Activated CD8-positive, alpha-beta memory T cell treated with anti-CD3 and anti-CD28 coated beads, Interleukin-2, amount 10 ng/mL, durations not matched to agents 7 days and 5 days (primary cell): ENCODE measurements at places on chromosomes 1 and 21.

- DNase-seq, result no peak
These were observed 226.5 kb downstream of the PTPRC start for GRCh38 chr1:198865319-198865718.

- DNase-seq, result no peak
These were observed 6.3 kb upstream of the TMEM39B start for GRCh38 chr1:32066489-32066873.

- no peak for DNase-seq
These were observed 428.7 kb upstream of the LRRC7 start for GRCh38 chr1:69139007-69139406.

- DNase-seq, result no peak
These were observed 345.0 kb downstream of the DISC1 start for GRCh38 chr1:231971397-231972110.

GRCh38 chr1:210358626-210359025 lies 29.9 kb downstream of the HHAT start:
- no peak for DNase-seq

DNA sequence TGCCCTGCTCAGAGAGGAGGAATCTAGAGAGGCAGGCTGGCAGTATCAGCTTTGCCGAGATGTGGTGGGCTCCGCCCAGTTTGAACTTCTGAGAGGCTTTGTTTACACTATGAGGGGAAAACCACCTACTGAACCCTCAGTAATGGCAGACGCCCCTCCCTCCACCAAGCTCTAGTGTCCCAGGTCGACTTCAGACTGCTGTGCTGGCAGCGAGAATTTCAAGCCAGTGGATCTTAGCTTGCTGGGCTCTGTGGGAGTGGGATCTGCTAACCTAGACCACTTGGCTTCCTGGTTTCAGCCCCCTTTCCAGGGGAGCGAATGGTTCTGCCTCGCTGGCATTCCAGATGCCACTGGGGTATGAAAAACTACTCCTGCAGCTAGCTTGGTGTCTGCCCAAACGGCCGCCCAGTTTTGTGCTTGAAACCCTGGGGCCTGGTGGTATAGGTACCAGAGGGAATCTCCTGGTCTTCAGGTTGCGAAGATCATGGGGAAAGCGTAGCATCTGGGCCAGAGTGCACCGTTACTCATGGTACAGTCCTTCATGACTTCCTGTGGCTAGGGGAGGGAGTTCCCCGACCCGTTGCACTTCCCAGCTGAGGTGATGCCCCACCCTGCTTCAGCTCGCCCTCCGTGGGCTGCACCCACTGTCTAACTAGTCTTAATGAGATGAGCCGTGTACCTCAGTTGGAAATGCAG lies 43.6 kb downstream of the C21orf91 start:
- DNase-seq, result peak; percentile 84

- DNase-seq, result no peak
These were observed 46.8 kb downstream of the COL18A1 start for GRCh38 chr21:45451771-45452182.

DNA sequence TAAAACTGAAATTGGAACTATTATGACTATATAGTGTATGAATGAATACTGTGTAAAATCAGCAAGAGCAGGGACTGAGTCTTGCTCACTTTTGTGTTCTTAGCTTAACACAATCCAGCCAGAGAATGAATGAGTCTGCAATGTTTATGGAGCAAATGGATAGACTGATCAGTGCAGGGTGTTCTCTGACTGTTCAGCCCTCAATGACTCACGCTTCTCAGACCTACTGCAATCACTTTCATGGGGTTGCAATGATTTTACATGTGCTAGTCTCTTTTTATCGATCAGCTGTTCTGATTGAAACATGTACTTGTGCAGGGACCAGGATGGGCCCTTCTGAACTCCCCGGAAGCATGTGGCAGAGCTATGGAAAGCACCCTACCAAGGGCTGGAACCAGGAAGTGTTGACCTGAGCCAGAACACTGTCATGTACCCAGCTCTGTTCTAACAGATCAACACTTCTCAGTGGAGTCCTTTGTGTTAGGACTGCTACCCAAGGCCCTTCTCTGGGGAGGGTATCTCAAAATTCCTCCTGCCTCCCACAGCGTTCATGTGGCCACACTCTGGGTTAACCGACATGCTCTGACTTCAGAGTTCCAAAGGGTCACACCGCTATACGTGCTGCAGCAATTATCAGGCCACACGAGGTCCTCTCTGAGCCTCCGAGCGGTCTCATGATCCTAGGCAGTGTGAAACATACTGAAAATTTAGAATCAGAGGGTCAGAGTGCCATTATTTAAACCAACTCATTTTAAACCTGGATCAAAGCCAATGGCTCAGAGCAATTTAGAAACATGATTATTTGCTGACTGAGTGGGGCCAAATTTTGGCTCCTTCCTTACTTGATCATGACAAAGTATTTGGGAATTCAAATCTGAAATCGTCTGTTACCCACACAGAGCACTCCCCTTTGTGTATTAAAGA lies 35.2 kb downstream of the GRIK1 start:
- no peak for DNase-seq

DNA sequence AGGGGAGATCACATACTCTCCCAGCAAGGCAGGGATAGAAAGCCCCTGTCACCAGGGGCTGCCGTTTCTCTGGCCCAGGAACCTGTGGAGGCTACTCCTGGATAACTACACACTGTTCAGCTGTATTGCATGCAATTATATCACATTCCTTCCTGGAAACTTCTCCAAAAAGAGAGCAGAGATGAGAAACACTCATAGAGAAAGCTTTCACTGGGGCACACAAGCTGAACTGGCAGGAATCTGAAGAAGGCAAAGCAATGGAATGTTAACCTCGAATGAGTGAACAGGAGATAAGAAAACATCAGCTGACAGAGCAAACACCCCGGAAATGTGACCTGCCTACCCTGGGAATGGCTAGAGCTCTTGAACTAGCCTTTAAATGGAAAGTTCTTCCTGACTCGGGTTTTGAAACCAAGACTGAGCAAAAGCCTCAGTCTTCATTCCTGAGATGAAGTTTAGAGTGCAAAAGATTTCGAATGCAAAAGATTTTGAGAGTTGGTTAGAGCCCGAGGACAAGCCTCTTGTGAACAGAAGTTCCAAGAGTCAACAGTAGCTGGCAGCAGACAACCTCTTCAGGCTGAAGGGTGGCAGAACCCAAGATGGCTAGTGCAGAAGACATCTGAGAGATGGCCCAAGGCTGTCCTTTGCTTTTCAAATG lies 32.3 kb downstream of the CCN1 start:
- DNase-seq, result no peak

DNA sequence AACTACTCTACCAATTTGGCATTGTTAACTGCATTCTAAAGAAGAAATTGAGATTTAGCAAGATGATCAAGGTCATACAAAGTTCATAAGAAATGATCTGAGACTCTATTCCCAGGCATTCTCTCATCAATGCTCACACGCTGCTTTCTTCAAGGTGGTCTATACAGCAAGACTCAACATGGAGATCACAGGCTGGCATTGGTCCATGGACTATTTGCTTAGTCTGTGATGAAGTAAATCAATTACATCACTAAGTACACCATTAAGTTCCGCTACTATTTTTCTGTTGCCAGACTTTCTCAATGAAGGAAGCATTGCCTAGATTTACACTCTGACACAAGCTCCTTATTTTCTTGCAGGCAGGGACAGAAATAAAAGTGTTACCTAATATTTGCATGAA lies 51.9 kb upstream of the CYP2J2 start:
- no peak for DNase-seq

GRCh38 chr1:53258216-53258615 lies 19.9 kb upstream of the MAGOH start:
- DNase-seq, result no peak

- DNase-seq, result no peak
These were observed 8.7 kb downstream of the OR2W3 start for GRCh38 chr1:247904122-247904521.

DNA sequence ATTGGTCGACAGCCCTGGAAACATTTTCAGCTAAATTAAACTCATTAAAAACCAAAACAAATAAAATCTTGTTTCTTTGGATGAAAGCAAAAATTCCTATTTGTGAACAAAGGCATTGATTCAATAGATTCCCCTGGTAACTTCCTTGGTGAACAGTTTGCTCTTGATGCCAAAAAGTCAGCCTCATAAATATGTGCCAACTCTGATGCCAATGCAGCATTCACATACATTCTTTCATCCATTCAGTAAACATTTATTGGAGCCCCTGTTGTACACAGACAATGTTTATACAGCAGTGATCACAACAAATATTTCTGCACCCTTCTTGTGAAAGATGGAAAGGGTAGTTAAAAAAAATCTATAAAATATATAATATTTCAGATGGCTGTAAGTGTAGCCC lies 107.8 kb downstream of the PLD5 start:
- DNase-seq, result no peak

DNA sequence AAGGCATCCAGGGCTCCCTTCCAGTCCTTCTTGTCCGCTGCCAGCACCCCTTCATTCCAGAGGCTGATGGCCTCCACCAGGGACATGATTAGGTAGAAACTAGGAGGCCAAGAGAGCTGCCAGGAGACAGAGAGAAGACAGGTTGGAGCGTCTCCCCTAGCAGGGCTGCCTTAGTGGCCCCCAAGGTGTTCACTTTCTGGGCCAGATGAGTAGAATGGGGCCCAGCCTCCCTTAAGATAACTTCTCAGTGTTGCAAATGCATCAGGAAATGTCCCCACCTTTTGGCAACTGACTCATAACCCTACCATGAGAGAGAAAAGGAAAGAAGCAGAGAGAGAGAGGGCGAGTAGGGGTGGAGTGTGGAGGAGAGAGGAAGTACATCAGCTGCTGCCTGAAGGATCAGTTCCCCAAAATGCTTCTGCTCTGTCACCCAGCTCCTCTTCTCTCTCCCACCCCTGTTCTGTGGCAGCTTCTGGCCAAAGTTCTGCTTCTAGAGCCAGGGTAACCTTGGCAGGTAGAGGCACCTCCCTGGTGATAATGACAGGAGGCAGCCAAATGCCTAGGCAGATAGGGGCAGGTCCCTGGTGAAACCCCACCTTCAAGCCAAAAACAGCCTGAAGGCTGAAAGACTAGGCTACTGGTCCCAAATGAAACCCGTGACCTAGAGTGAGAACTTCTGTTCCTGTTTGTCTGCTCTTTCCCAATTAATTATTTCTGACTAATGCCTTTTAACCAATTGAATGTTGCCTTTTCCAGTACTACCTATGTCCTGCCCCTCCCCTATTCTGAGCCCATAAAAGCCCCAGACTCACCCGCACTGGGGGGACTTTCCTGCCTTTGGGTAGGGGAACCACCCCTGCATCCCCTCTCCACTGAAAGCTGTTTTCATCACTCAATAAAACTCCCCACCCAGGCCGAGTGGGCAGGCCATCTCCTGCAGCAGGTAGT lies at the start of gene NCF2:
Gene NCF2, minus strand, starts transcription at position 216 of the 948 bp plus-strand sequence. Its CDS starts 130 bp downstream, at position 86.
- DNase-seq, result peak; percentile 84

- no peak for DNase-seq
These were observed 4.4 kb upstream of the PRDM15 start for GRCh38 chr21:41883582-41883981.

- no peak for DNase-seq
These were observed 50.4 kb downstream of the KDM1A start for GRCh38 chr1:23069675-23070074.

- peak; percentile 44 for DNase-seq
These were observed 31.7 kb downstream of the IFNGR2 start for GRCh38 chr21:33434770-33435360.

- DNase-seq, result no peak
These were observed 113.4 kb upstream of the SPAG17 start for GRCh38 chr1:118298397-118298796.
